ENCODE measurements at places on chromosomes 3 and 15. TPM values are rescaled to one million over a fixed set of nuclear protein-coding genes. Genes with fewer than 3 reads are reported as not detected.

The SLC2A2 gene
- 0.63 TPM for polyA plus RNA-seq

The NEK10 gene
- polyA plus RNA-seq, result 1.0 TPM

GRCh38 chr15:77830051-77830468 lies 197.3 kb upstream of the LINGO1 start:
- DNase-seq, result no peak
- no peaks in the 10 kb centered on the region for H3K36me3 ChIP-seq
- H3K27me3 ChIP-seq, result peaks cover 2% of the 10 kb centered on the region
- no peak overlapping the region for H3K4me3 ChIP-seq
- peaks cover 8% of the 10 kb centered on the region for H3K4me1 ChIP-seq
- H3K27ac ChIP-seq, result no peak overlapping the region

- H3K4me3 ChIP-seq, result no peak overlapping the region
- peaks cover 29% of the 10 kb centered on the region for H3K4me1 ChIP-seq
- H3K27me3 ChIP-seq, result no peaks in the 10 kb centered on the region
- no peaks in the 10 kb centered on the region for H3K36me3 ChIP-seq
- no peak for DNase-seq
- no peak overlapping the region for H3K27ac ChIP-seq
Observed at GRCh38 chr3:15326673-15327072, 5.7 kb downstream of the SH3BP5 start.

All from SK-N-SH (cell line).